ENCODE measurements at places on chromosomes 5 and 9. TPM values are rescaled to one million over a fixed set of nuclear protein-coding genes. Genes with fewer than 3 reads are reported as not detected.
A peak's percentile ranks its signal among the peaks of the same experiment; 100 is the strongest.

DNA sequence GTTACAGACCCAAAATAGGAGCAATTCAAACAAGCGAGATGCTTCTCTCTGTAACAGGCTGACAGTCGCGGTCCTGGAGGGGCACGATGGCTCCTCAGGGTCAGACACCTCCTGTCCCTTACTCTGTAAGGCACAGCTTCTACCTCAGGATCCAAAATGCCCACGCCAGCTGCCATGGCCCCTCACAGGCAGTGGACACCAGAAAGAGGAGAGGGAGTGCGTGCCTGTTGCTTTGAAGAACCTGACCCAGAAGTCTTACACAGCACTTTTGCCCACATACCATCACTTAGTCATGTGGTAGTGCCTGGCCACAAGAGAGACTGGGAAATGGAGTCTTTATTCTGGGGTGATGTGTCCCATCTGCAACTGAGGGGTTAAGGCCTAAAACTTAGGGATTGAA is 11.6 kb upstream of the ABL1 start:
- DNase-seq, result peak; percentile 66

ARL14EPL gene
- 0.40 TPM for total RNA-seq

GRCh38 chr5:16612007-16612406 is 4.8 kb downstream of the RETREG1 start:
- DNase-seq, result no peak

LOX gene
- 26.4 TPM for total RNA-seq

DNA sequence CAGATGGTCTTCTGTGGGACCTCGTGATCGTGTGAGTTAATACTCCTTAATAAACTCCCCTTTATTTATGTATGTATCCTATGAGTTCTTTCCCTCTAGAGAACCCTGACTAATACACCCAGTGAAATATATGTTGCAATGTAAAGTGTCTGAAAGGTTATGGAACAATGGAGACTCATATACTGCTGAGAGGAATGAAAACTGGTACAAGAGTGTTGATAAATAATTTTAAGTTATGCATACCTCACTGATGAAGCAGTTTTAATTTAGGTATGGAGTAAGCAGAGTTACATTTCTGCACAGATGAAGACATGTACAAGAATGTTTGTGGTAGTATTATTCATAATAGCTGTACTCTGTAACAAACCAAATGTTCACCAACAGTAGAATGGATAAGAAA is 438.3 kb downstream of the TAF11L14 start:
- DNase-seq, result no peak

- DNase-seq, result no peak
Observed at GRCh38 chr5:77776554-77777206, 541 bp upstream of the TBCA start.

GABRA6 gene
- total RNA-seq, result not detected

All from LHCN-M2 (cell line).